ENCODE measurements at places on chromosomes 3 and 15.

DNA sequence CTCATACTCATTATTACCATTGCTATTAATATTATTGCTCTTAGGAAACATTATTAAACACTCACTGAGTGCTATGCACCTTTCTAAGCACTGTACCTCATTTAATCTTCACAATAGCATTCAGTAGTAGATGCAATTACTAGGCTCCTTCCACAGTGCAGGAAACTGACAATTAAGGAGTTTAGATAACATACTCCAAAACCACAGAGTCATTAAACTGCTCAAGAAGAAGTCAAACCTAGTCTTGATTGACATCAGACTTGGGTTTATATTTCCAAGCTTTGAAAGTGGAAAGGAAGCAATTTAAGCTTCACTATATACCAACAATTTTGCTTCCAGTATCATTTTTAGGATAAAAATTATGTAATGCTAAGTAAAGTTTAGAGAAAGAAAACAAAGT, 490.1 kb upstream of the ARRDC4 start:
- DNase-seq, result no peak

DNA sequence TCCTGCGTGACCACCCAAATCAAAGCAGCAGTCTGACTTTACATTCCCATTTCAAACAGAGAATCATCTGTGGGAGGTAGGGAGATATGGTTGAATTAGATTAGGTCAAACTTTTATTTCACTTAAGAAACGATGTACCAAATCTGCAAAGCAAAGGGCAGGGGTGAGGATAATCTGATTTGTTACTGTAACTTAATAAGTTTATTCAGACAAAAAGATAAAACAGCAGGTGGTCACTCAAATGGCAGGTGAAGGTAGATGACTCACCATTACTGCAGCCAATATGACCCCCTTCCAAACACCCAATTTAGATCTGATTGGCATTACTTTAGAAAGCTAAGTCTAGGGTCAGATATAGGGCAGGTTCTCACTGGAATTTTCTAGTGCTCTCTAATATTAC, 651.0 kb upstream of the NAALADL2 start:
- DNase-seq, result no peak

GRCh38 chr3:141000027-141000663, 51.0 kb upstream of the SPSB4 start:
- peak; percentile 34 for DNase-seq

DNA sequence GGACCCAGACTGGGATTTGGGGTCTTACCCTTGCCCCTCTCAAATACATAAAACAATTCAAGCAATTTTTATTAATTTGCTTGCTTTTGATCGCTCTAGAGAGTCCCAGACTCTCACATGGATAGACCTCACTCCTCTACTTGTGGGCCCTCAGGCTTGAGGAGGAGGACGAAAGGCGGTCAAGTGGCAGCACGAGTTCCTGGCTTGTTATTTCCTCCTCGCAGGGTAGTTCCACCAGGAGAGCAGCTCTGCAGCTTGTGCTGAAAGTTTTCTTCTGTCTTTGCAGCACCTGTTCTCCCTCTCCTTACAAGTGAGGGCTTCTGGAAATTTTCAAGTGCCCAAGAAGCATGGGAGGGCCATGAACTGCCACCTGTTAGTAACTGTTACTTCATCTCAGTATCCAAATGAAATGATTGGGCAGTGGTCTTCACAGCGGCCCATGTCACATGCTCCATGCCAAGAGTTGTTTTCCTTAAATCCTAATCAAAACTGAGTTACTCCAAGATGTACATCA, 22.7 kb downstream of the ABI3BP start:
- DNase-seq, result no peak

- no peak for DNase-seq
Measured at GRCh38 chr15:38091078-38091645, 156.7 kb downstream of the TMCO5A start.

GRCh38 chr15:63348392-63348791, 33.3 kb downstream of the CA12 start:
- no peak for DNase-seq

- no peak for DNase-seq
Measured at GRCh38 chr3:195196266-195196665, 74.7 kb downstream of the XXYLT1 start.

- DNase-seq, result no peak
Measured at GRCh38 chr15:97078591-97078990, 748.1 kb downstream of the NR2F2 start.

DNA sequence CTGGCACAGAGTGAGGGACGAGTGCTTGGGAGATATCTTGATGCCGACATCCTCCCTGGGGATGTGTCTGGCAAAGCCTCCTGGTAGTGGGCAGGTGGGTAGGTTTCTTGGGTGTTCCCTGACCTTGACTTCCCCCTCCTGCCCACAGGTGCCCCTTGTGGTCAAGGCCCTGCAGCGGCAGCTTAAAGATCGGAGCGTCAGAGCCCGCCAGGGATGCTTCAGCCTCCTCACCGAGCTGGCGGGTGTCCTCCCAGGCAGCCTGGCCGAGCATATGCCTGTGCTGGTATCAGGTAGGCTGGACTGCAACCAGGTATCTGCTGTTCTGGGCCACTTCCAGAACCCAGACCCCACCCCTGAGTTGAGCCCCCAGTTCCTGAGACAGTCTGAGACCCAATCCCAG, 19.2 kb downstream of the CAND2 start:
- no peak for DNase-seq

DNA sequence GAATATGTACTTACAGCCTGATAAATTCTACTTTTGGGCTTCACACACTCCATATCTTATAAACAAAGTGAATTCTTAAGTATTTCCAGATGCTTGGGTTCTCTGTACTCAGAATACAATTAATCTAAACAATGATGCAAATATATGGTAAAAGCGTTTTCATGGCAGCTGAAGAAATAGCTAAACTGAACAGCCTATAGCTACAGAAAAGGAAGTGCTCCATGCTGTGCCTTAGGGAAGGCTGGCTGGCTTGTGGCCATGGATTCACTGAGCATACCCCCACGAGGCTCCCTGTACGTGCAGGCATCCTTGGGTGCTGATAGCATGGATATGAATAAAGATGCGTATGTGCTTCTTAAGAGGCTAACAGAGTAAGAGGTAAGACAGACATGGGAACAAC, 264.0 kb downstream of the KLF13 start:
- DNase-seq, result no peak

GRCh38 chr15:60582370-60583036, 103.6 kb upstream of the ICE2 start:
- peak; percentile 34 for DNase-seq

- DNase-seq, result no peak
Measured at GRCh38 chr3:191470545-191470944, 9.6 kb downstream of the PYDC2 start.

GRCh38 chr3:28777806-28778475, 429.3 kb upstream of the AZI2 start:
- no peak for DNase-seq

DNA sequence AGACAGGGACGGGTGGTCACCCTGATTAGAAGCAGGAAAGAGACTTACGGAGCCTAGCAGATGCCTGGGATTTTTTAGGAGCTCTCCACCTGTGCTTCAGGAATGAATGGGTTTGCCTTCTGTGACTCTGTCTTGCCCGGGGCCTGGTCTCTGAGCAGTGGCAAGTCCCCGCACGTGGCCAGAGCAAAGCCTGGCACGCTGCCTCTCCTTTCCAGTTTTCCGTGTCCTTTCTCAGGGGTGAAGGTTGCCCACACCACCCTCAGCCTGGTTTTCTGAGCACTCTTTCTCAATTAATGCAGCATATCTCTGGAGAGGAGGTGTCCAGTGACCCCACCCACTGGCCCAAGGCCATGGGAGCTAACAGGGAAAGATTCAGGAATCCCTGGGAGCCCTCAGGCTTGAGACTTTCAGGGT, 14.5 kb upstream of the CHST14 start:
- DNase-seq, result no peak

DNA sequence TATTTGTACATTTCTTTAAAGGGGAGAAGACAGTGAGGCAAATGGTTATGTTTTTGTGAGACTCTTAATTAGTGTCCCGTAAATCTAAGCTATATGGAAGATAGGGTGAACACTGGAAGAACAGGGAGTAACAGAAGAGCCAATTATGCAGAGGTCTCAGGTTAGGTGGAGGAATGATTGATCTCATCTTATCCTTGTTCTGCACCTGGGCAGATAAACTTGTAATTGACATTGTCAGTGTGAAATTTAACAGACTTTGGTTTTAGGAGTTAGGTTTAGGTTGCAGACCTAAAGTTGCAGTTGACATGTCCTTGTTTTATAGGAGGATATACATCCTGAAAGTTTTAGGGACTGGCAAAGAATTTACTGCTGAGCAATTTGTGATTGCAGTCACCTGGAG, 3.1 kb upstream of the TWF2 start:
- no peak for DNase-seq

- DNase-seq, result no peak
Measured at GRCh38 chr3:136171097-136171542, 25.0 kb downstream of the MSL2 start.

- no peak for DNase-seq
Measured at GRCh38 chr3:118980832-118981231, 53.8 kb downstream of the IGSF11 start.

- DNase-seq, result peak; percentile 82
Measured at GRCh38 chr3:113838631-113839209, at the start of gene GRAMD1C. TSS of gene GRAMD1C (plus strand) at chr3:113838788. CDS start at chr3:113838910, 122 bp downstream.

- DNase-seq, result no peak
Measured at GRCh38 chr3:27661797-27662196, 60.3 kb downstream of the EOMES start.

GRCh38 chr3:19596408-19596807, 337.6 kb downstream of the EFHB start:
- DNase-seq, result no peak

GRCh38 chr15:35442742-35443141, 103.2 kb downstream of the DPH6 start:
- DNase-seq, result no peak

DNA sequence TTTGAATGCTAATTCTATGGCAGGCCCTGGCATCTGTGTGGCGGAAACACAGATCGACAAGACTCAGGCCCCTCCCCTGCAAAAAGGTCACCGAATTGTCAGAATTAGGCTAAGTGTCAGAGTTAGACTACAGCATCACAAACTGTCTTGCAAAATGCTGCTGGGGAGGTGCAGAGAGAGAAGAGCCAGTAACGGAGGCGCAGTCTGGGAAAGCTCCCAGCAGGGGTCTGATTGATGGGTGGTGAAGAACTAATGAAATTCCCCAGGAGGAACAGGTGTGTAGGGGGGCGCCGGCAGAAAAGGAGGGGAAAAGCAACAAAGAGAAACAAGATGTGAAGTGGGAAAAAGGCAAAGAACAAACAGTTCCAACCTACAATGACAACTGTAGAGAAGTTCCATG, 72.7 kb upstream of the TAMM41 start:
- DNase-seq, result no peak

DNA sequence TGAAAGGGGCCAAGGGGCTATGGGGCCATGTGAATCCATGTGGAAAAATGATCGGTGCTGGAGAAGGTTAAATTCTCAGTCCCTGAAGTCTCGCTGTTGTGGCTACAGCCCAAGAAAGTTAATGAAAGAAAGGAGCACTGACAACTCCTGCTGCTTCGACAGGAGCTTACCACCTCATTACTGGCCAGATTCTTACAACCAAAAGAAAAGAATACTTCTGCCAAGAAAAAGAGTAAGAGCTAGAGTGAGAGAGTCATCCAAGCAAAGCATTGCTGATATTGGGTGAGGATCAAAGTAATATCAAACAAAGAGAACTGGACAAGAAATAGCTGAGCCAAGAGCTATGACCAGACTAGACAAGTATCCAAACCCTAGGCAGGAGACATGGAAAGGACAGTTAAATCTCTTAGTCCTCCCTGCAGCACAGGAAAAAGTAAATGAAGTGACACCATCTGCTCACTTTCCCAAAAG, 348.4 kb upstream of the PLSCR5 start:
- DNase-seq, result no peak

GRCh38 chr3:191119415-191120295, 79.4 kb upstream of the OSTN start:
- no peak for DNase-seq

DNA sequence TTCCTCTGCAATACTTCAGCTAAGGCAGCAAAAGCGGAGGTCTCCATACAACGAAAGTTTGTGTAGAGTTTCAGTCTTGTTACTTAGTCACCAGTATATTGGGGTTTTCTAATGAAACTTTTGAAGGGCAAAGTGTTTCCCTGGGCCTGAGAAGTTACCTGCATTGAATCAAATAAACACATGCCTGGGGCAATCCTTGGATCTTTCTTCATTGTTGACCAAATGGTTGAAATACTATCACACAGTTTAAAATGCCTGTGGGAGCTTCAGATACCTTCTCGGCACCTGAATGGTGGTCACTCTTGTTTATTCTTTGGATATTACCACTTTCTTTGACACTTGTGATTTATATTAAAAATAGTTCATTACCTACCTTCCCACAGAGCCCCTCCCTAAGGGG, 988 bp upstream of the CHSY1 start:
- DNase-seq, result no peak

- DNase-seq, result no peak
Measured at GRCh38 chr15:36738817-36739216, 159.4 kb downstream of the CDIN1 start.

- DNase-seq, result no peak
Measured at GRCh38 chr3:145450018-145450682, 710.8 kb downstream of the PLOD2 start.

- no peak for DNase-seq
Measured at GRCh38 chr3:186307594-186308221, 54.3 kb downstream of the DGKG start.

GRCh38 chr3:194536871-194537637, 50.3 kb upstream of the ATP13A3 start:
- DNase-seq, result no peak

GRCh38 chr3:120772081-120772480, 29.5 kb downstream of the GTF2E1 start:
- DNase-seq, result no peak

GRCh38 chr15:49624056-49624455, 3.2 kb downstream of the DTWD1 start:
- DNase-seq, result no peak

DNA sequence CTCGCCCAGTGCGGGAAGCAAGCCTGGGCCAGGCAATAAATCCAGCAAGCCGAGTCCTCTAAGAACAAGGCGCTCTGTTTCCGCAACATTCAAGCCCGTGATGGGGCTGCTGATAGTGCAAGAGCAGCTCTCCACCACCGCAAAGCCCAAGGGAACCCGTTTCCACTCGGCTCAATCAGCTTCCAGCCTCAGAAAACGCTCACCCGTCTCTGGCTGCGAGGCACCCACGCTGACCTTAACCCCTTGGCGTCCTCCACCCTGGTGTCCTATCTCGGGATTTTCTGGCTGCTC, 17.8 kb downstream of the SPATA12 start:
- DNase-seq, result no peak

DNA sequence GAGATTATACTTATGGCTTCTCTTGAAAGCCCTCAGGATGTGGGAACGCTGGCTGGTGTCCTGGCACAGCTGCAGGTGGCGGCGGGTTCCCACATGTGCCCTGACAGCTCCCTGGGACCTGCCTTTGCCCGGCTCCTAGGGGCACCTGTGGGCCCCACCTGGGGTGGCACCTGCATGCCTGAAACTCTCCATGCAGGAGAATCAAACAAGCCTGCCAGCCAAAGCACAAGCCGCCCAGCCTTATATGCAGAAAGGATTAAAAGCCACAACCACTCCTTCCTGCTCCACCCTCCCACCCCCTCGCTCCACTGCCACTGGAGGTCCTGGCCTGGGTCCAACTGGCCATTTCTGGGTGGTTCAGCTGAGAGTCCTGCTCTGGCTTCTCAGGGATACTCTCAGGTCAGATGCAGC, 18.1 kb downstream of the TRPM1 start:
- no peak for DNase-seq

GRCh38 chr3:160747422-160747821, 8.6 kb upstream of the PPM1L start:
- no peak for DNase-seq

- DNase-seq, result no peak
Measured at GRCh38 chr3:169389925-169390253, 273.6 kb downstream of the MECOM start.

GRCh38 chr3:76063019-76063418, 277.7 kb upstream of the ZNF717 start:
- DNase-seq, result no peak
